ENCODE measurements at places on chromosomes 13 and 19.

DNA sequence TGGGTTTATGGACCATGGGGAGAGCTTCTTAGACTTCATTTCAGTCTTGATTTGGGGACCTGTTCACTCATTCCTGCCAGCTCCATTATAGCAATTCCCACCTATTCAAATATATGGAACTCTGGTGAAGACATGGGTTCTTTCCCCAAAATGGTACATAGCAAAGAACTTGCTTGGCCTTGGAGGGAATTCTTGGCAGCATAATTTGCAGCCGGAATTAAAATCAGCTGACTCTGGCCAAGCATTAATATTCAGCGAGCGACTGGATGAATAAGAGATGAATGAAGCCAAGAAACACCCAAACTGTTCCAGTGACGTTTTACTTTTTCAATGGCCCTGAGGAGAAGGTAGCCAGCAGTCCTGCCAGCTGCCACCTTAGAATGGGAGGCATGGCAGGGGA lies 88.4 kb upstream of the SOX1 start:
- no peak for DNase-seq

- DNase-seq: no peak
Measured at GRCh38 chr13:22937241-22937640, 243.5 kb upstream of the SGCG start.

DNA sequence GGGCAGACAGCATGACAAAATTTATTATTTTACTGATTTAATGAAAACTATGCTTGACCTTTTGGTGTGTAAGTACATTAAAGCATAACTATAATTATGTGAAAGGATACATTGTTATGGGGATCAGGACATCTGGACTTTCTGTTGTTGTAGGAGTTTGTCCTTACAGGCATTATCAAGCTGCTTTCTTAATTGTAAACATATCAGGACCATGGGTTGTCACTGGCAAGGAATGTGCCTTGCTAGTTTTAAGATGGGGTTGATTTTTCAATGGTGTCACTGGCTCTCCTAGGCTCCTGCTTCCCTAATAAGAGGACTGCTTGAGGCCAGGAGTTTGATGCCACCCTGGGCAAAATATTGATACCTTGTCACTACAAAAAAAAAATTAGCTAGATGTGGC lies 32.6 kb downstream of the KBTBD6 start:
- DNase-seq: no peak

GRCh38 chr13:51740698-51741097 lies 63.3 kb downstream of the DHRS12 start:
- DNase-seq: no peak

DNA sequence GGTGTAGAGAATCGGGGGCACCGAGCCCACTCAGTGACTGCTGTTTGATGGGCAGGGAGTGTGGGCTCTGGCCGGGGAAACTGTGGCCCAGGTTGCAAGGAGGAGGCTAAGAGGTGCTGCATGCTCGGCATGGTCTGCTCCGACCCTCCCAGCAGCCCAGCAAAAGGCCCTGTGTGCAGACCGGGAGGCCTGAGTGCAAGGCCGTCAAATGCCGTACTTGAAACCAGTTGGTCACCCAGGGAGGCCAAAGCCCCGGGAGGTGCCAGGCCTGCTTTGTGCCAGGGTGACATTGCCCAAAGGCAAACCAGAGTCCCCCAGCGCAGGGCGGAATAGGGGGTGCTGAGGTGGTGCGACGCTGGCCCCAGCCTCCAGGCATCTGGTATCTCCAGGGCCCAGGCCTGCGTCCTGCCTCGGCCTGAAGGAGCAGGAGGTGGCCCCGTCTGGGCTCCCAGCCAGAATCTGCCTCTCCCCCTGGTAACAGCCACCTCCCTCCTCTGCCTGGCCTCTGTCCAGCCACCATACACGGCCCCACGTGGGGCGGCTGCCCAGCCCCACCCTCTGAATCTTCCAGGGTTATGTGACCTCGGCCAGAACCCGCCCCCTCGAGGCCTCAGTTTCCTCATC lies 4.0 kb downstream of the PIK3R2 start:
- DNase-seq: no peak

DNA sequence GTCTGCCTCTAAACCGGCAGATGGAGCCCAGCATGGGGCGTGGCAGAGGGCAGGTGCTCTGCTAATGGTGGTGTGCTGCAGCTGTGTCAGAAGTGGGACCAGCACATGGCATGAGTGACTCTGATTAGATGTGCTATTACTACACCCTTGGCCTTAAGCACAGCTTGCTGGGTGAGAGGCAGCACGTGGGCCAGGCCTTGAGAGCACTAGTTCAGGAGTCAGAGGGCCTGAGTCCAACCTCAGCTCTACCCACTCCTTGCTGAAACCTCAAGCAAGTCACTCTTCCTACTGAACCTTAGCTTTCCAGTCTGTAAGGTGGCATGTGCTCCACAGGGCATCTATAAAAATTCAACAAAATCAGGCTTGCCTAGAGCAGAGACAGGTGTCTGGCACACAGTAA lies 22.7 kb downstream of the AKT2 start:
- no peak for DNase-seq
